Stimulated activated CD4-positive, alpha-beta T cell treated with anti-CD3 and anti-CD28 coated beads, Interleukin-1b, Interleukin-23, amount 100 ng/mL, for 48 hours (primary cell): ENCODE measurements at places on chromosomes 2 and 18.

- no peak for DNase-seq
Measured at GRCh38 chr2:207612714-207613113, 12.5 kb downstream of the METTL21A start.

GRCh38 chr2:152319822-152320570, 15.0 kb upstream of the FMNL2 start:
- no peak for DNase-seq

DNA sequence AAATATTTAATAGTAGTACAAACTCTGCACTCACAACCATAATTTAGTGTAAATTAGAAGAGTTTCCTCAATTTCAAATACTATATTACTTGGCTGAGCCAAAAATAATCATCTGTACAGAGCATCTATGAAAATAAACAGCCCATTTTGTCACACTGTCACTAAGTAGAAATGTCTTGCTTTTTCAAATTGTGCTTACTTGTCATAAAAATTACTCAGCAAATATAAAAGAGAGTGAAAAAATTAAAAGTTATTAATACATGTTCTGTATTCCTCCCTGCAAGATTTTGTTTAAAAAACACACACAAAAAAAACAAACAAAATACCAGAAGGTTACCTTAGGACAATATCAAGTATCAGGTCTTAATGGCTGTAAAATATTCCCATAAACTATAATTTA, 155.7 kb downstream of the DLGAP1 start:
- DNase-seq: no peak

DNA sequence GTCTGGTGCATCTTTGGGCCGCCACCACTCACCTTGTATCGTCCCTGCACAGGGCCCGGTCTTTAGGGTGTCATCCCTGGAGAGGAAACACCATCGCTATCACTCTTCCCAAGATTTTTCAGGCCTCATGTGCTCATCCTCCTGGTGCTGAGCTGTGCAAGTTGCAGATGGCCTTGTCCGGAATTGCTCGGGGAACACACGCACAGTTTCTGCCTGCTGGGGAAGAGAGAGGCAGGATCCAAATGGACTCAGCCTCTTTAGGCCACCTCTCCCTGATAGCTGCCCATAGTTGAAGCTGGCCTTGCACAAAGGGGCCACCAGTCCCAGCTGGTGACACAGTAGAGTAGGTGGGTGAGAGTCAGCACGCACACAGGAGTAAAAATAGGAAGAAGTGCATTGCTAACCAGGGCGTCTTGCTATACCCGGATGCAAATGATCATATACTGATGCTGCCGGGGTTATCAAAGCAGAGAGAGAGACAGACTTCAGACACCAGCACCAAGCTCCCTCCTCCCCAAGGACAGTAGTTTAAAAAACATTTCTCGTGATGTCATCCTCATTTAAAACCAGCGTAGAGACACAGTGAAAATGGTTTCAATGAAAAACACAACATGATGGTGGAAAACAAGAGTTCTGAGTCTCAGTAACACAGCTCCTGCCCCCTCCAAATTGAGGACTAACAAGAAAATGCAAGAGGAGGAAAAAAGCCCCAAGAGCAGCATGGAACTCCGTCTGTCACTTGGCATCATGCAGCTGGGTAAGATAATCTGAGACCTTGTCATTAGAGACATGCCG, 147.5 kb upstream of the NCK2 start:
- no peak for DNase-seq

- no peak for DNase-seq
Measured at GRCh38 chr2:25257032-25257552, 84.6 kb downstream of the DNMT3A start.

GRCh38 chr18:57792631-57793301, 10.3 kb downstream of the ATP8B1 start:
- DNase-seq: no peak
